ENCODE measurements at places on chromosomes 2 and 18.

- no peak for DNase-seq
Measured at GRCh38 chr18:70036771-70037347, 89.2 kb upstream of the CD226 start.

DNA sequence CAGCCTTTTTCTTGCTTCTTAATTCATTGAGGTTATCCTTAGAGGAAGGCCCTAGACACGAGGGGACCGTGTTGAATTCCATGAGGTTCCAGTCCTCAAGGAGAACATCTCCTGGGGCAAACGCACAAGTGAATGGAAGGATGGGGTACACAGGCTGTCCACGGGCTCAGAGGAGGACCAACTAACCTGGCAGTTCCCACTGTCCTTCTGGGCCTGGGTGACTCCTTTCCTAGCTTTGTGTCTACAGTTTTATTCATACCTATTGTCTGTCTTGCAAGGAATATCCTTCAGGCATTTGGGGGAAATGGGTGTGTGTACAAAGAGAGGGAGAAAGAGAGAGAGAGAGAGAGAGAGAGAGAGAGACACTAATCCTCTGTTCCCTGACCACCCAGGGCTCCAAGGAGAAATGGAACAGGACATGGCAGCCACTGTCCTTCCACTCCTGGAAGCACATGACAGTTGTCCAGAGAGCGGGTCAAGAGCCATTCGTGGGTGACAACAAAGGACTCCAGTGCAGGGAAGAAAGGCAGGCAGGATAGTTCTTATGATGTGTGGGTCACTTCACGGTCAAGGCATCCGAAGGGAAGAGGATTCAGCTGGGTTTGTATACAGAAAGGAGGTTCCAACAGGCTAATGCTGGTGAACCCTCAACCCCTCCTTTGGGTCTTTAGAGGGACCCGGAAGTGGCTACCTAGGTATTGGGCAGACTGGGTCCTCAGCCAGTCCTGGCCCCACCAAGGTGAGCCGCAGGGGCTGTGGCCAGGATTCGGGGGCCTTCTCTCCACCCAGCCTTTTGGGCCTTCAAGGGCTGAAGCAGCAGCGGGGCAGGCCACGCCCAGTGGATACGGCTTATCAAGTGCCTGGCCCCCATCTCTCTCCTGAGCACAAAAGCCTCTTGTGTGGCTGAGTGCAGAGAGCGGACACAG lies 150.6 kb downstream of the MYCN start:
- no peak for DNase-seq

DNA sequence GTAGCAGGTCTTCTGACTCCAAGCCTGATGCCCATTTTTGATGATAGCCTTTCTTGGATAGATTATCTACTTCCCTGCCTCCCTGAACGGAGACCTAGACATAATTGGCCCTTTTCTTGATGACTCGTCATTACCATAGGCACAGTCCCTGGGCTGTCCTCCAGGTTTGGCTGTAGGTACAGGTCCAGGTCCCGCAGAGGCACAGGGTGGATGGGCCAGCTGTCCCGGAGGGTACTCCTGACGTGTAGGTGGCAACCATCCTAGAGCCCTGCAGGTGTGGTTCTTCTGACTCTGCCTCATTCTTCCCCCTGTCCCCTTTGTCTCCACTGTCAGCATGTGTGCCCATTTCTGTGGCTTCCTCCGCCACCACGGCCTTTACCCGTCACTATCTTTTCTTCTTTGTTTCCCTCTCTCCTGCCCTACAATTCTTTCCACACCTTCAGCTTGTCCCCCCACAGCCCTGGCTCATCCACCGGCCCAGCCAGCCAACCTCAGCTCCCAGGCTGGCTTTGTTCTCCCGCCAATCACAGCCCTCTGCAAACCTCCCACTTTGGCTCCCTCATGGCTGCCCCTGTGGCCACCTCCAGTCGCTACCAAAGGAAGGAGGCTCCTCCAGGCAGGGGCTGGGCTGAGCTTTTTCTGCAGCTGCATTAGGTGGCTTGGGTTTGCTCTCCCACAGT lies 102.8 kb downstream of the SMAD7 start:
- no peak for DNase-seq

DNA sequence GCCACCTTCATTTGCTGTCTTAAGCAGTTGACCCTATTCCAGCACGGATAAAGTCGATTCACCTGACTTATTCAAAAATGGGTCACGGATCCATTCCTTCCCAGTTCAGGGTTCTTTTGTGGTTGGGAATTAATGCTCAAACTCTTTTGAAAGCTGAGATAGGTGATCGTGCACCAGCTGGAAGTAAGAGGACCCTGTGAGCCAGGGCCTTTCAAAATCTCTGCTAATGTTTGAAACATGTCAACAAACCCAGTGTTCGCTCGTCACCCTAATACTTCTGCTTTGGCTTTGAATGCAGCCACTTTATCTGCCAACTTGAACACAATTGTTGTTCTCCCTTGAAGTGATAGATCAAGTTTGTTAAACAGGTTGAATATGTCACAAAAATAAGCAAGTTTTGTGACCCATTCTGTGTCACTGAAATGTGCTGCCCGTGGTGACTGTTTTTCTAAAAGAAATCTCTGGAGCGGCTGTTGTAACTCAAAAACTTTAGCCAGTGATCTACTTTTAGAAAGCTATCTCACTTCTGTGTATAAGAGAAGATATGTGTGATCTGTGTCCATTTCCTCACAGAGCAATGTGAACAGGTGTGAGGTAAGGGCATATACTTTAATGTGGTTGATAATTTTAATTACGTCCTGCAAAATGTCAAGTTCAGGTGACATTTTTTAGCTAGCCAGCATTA lies 16.9 kb downstream of the HAT1 start:
- DNase-seq: no peak

- DNase-seq: no peak
Measured at GRCh38 chr18:59718464-59719157, 21.4 kb upstream of the CCBE1 start.

DNA sequence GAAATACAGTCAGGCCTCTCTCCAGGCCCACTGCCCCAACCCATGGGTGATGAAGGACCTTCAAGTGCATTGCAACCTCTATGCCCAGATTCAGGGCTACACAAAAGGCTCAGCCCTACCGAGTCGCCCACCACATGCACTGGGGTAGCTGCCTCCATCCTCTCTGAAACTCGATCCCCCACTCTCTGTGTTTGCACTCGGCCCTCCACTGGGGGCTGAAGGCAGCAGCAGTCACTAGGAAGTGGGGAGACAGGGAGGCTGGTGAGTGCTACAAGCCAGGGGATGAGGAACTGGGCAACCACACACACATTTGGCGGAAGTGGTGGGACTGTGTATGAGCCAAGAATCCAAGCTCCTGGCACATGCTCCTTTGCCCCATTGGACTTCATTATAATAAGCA lies 94.6 kb downstream of the CERS6 start:
- DNase-seq: no peak

- no peak for DNase-seq
Measured at GRCh38 chr2:230972046-230972445, 23.9 kb upstream of the SPATA3 start.

DNA sequence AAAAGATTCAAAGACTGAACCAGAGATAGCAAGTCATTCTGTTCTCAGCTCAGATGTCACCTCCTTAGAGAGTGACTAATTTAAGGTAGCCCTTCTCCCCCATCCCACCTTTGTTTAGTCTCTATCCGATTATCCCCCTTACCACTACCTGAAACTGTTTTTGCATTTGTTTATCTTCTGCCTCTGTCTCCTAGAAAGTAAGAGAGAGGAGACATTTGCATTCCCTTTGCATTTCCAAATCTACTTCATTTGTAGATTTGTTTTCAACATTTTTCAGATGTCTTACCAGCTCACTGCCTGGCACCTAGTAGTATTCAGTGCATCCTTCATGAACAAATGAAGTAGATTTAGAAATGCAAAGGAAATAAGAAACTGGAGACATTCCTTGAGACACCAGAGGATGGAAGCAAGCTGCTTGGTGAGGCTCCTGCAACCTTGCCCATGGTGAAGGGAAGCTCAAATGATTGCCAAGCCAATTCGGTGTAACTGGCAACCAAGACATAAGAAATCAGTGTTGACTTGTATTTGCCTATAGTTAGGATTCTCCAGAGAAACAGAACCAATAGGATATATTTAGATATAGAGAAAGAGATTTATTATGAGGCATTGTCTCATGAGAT lies 385.7 kb downstream of the STK39 start:
- no peak for DNase-seq

- DNase-seq: no peak
Measured at GRCh38 chr2:120476141-120476540, 130.2 kb downstream of the INHBB start.

DNA sequence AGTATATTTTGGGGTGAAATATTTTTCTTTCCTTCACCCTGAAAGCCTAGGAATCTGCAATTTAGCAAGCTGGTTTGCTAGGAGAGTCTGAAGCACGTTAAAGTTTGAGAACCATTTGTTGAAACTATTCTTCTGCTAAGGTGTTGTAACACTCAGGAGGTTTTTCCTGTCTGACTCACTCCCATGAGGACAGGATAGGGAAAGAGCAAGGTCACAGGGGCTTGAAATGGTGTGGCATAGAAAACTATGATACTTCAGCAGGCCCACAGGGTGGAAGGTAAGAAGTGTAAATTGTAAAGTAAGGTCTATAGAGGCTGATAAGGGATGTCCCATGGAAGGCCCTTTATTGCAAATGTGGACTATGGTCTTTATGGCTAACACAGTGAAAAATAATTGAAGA lies 177.7 kb upstream of the ZC3H15 start:
- no peak for DNase-seq

DNA sequence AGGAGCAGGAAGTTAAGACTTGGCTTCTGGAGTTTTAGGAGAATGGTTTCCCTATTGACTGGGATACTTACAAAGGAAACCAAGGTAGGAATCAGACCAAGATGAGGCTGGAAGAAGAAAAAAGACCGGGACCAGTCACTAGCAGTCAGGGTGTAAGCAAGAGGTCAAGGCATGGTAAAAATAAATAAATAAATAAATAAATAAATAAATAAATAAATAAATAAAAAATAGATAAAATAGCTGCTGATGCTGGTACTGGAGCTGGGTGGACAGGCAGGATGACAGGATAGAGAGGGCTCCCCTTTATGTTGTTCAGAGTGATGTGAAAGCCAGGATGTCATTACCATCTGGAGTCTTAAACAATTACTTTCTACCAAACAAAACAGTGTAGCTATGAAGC lies 89.9 kb downstream of the MYO5B start:
- no peak for DNase-seq

DNA sequence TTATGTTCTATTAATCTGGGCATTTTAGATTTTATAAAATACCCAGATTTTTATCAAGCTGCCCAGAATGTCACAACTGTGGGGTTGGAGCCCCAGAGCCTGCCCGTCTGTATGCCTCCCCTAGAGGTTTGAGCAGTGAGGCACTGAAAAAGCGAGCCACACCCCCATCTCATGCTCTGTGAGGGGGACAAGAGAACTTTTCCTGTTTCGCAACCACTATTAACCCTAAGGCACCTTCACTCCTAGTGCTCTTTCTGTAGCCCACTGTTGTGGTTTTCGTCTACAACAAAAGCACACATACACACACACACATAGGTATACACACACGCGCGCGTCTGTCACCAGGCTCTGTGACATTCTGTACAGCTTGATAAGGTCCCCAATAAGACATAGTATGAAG lies 38.0 kb downstream of the DCDC2C start:
- DNase-seq: no peak

- no peak for DNase-seq
Measured at GRCh38 chr18:3593381-3593903, 143.5 kb downstream of the TGIF1 start.

- DNase-seq: no peak
Measured at GRCh38 chr18:76806301-76806700, 16.1 kb upstream of the ZNF236 start.

GRCh38 chr2:225668606-225669266 lies 269.2 kb downstream of the NYAP2 start:
- DNase-seq: no peak

- DNase-seq: no peak
Measured at GRCh38 chr2:105765415-105766299, 20.9 kb downstream of the NCK2 start.

DNA sequence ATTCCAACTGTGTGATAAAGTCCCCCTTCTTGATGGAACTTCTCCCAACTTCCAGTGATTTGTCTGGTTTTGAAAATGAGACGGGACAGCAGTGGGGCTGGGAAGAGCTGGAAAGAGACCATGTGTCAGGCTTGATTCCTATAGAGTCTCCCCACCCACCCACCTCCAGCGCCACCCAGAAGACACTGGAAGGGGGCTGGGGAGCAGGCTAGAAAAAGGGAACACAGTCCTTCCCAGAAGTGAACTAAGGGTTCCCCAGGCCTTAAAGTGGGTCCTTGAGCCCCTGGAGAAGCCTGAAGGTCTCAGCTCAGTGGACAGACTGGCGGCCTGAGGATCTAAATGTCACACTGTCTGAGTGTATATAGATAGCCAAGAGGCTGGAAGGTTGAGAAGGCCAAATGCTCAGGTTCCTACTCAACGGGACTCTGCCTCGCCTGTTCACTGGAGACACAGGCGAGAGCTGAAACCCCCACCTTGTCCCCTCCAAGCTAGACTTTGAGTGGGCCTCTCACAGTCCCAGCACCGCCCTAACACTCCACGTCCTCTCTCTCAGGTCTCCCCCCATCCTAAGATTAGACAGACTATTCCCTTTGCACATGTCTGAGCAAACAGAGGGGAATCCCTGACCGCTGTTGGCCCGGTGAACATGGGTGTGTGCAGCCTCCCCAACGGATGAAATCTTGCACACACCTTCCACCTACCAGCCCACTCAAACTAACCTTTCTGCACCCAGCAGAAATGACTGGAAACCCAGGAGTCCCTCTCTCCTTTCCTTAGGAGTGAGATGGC lies 1.6 kb downstream of the PKDCC start:
- no peak for DNase-seq

DNA sequence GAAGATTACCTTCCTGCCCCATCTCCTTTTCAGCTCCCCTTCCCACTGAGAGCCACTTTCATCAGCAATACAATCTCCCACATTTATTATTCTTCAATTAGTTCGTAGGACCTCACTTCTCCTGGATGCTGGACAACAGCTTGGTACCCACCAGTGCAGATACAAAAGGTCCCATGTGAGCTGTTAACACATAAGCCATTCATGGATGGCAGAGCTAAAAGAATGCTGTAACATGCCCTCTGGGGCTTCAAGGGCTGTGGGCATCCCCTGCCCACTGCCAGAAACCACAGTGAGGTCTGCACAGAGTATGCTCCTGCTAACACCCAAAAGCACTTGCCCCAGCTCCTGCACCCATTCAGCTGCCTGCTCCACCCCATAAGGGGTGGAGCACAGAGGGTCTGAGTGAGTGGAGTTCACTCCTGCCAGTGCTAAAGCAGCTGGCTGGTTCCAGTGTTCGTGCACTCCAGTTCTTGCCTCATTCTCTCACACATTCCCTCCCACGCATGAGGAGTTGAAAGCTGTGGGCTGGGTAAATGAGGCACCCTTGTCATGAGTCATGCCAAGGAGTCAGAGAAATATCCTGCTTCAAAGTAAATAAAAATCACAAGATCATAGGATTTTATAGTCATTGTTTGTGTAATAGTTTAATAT lies 305.9 kb upstream of the TMEFF2 start:
- no peak for DNase-seq

DNA sequence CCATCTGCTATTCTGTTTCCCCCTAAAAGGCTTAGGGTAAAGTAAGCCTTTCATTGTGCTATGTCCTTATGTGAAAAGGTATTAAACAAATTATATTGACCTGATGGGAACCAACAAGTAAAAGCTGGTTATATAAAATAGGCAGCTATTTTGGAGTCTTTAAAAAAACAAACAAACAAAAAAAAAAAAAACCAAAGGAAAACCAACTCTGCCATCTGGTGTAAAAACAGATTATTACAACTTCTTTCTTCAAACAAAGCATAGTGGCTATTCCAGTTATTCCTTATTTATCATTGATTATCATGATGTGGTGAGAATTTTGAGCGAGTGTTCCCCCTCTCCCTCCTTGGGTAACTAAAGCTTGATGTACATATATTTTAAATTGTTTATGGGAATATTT lies 122.3 kb upstream of the FHL2 start:
- DNase-seq: no peak

Data from activated CD4-positive, CD25-positive, alpha-beta regulatory T cell treated with anti-CD3 and anti-CD28 coated beads, Interleukin-2, amount 50 U/mL, for 72 hours (primary cell).